ENCODE measurements at places on chromosomes 11 and 22.

DNA sequence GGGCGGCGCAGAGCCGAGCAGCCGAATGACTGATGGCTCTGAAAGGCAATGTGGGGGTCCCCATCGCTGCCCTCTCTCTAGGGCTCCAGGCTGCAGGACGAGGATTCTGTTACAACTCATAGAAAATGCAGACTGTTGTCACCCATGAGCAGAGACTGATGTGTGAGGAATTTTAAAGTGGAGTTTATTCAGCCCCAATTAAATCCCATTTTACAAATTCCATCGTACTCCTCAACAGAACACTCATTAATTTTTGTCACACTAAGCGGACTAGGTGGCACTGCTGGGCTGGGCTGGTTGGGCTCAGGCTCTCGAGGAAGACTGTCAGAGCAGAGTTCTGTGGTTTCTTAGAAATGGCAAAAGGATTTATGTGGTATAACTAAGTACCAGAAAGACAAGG is 102.6 kb upstream of the SPON1 start:
- no peak for DNase-seq

GRCh38 chr11:8690374-8691342 is 8.1 kb downstream of the RPL27A start:
- no peak for DNase-seq

DNA sequence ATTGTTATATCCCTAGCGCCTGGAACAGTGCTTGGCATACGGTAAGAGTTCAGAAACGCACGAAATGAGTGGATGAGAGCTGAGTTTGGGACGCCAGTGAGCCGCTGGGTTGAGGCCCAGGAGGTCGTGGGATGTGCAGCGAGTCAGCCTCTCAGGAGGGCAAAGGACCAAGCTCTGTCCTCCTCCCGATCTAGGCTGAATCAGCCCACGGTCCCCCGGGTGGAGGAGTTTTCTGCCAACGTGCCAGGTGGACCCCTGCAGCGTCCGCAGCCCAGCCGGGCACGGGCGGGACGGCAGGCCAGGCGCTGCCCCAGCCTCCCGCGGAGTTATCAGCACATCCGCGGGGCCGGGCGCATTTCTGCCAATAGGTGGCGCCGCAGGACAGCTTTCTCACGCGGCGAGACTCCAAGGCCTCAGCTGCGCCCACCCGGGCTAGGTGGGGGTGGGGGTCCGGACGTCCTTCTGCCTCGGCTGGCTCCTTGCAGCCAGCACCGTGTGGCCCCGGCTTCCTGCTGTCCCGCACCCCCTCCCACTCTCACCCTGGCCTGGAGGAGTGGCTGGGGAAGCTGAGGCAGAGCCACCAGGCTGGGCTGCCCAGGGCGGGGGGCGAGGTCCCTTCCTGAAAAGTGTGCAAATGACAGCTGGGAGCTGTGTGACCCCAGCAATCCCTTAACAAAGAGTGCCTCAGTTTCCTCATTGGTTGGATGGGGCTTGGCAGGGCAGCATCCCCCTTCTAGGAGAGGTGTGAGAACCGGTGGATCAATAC is 2.2 kb upstream of the RPS19BP1 start:
- peak; percentile 54 for DNase-seq

DNA sequence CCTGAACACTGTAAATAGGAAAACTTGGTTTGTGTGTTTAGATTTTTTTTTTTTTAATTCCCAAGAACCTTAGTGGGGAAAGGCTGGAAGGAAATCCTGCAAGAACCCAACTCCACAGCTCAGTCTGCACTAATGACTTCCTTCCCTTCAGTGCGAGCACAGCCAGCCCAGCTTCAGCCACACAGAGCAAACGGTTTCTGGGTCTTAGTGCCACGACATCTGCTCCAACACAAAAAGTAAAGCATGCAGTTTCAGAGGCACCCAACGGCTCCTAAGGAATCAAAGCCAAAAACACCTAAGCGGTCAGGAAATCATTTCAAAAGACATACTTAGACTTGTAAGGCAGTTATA is 236.1 kb downstream of the TTC28 start:
- no peak for DNase-seq

GRCh38 chr11:63670096-63670432 is 1.1 kb downstream of the ATL3 start:
- DNase-seq = no peak

- no peak for DNase-seq
Observed at GRCh38 chr22:43826142-43827002, 14.3 kb upstream of the EFCAB6 start.

DNA sequence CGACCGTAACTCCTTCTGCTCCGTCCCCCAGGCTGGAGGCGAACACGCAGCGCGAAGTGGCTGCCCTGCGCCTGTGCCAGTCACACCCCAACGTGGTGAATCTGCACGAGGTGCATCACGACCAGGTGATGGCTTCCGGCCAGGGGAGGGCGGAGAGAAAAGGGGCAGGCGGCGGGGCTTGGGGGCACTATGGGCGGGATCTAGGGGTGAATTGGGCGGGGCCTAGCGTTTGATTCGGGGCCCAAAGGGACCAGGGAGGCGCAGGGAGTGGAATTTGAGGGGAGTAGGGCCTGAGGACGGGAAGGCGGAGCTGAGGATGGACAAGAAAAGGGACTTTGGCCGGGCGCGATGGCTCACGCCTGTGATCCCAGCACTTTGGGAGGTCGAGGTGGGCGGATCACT is 9.7 kb downstream of the RPS6KA4 start:
- no peak for DNase-seq

DNA sequence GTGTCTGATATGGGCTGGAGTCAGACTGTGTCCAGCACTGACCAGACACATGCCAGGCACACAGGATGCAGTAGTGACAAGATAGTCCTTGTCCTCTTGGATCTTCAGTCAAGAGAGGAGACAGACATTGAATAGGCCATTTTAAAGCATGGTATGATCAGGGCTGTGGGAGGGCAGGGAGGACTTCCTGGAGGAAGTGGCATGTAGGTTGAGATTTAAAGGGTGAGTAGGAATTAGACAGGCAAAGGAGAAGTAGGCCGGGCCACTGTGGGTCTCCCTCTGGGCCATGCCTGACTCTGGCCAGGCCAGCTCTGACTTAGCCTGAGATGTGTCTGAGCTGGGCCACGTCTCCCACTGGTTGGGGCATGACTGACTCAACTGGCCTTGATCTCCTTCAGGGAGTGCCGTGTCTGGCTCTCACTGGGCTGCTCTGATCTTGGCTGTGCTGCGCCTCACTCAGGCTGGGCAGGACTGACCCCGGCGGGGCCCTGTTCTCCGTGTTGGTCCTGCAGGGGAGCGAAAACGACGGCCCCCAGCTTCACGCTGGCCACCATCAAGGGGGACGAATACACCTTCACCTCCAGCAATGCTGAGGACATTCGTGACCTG is 71.2 kb downstream of the MYO7A start:
- no peak for DNase-seq

DNA sequence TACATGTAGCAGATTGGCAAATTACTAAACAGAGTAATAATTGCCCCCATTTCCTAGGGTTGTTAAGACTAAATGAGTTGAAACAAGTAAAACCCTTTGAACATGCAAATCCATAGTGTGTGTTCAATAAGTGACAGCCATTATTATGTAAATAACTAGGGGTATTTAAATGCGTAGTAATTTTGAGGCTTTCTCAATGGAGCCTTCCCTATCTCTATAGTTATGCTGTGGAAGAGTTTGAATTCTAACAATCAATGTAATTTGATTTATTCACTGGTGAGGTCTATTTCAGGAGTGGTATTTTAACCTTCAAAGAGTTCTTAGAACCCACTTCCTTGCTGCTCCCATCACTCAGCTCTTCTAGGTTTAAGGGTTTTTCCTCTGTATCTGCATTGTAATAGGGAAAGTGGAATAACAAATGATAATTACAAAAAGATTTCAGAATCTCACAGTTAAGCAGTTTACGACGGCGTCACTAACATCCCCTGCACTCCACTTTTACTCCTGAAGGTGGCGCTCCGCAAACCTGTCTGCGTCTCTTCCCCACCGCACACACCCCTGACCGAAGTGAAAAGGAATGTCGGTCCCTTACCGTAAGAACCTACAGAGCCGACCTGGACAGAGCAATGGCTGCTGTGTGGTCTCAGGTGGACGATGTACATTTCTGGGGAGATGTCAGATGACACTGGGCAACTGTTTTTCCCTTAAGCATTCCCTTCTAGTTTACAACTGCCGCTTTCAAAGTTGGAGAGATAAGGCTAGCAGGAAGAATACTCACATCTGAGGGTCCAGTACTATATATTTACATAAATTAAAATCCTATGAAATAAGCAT is 80.8 kb downstream of the ZC3H12C start:
- DNase-seq = peak; percentile 48

DNA sequence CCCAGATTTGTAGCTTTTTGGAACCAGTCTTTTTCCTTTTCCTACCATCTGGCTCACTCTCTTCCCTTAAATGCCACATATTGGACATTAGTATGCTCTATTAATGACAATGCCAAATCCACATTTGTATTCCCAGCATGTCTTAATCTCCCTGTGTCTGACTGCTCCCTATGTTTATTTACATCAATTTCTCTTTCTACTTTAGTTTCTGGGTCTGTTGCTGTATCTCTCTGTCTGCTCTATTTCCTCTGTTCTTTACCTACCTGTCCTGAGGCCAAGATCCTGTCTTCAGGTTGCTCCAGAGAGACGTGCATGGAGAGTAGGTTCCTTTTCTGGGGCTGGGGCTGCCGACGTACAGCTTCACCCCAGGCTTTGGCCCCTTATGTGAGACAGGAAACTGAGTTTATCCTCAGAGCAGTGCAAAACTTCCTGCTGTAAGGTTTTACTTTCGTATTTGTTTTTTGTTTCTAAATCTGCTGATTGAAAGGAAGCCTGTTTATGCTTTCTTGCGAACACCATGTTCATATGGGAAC is 25.6 kb downstream of the OR2AG2 start:
- DNase-seq = no peak

DNA sequence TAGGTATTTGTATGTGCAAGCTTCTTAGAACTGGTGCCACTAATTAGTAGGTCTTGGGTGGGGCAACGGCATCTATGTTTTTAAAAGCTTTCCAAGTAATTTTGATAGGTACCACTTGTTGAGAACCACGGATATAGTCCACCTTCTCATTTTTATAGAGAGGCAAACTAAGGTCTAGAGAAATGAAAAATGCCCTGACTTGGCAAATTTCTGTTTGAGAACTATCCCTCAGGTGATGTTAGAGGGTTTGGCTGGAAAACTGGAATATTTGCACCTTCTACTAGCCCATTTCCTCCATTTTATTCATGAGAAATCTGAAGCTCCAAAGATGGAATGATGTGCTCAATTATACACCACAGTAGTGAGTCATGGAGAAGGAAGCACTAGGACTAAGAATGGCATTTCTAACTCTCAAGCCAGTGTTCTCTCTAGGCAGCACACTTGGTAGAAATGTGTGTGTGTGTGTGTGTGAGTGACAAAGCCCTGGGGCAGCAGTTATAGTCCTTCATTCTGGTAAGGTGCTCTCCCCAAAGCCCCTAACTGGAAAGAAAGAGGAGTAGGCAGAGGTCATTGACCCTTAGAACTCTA is 1.8 kb upstream of the TMEM86A start:
- no peak for DNase-seq

- DNase-seq = no peak
Observed at GRCh38 chr11:77322506-77322905, 21.0 kb upstream of the GDPD4 start.

GRCh38 chr22:22348127-22348814 is 103.7 kb downstream of the VPREB1 start:
- DNase-seq = no peak

DNA sequence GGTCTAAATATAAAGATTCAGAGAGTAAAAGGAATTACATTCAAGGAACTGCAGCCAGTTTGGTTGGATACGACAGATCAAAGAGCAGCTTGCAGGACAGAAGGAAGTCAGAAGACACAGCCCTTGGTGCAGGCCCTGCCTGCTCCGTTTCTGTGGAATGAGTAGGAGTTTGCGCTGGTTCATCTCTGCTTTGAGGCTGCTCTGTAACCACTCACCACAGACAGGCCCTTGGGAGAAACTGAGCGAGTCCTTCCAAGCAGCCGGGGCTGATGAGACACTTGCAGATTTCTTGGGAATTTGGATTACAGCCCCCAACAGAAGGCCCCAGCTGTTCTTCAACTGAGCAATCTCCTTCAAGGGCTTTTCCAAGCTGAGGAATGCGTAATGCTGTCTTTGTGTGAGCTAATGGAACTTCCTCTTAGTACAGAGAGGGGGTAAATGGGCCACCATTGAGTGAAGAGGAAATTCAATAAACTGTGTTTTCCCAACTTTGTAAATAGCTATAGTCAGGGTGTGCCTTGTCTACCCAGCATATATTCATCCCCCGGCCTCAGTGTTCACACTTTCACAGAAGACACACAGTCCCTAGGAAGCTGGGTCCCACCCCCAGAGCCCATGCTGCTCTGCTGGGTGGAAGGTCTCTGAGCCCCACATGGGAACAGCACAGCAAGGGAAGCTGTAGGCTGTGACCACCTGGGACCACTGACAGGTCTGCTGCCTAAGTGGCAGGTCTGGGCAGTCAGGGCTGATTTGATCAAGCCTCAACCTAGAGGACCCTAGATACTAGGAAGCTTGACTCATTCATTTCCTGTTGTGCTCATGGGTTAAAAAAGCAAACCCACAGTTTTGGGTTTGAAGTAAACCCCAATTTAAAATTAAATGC is 16.6 kb downstream of the IL10RA start:
- no peak for DNase-seq

Measured in stimulated activated CD4-positive, alpha-beta T cell treated with anti-CD3 and anti-CD28 coated beads, Interleukin-1b, Interleukin-23, amount 100 ng/mL, for 1 hour (primary cell).